SK-N-DZ (cell line): ENCODE measurements at places on chromosomes 11 and 22.

DNA sequence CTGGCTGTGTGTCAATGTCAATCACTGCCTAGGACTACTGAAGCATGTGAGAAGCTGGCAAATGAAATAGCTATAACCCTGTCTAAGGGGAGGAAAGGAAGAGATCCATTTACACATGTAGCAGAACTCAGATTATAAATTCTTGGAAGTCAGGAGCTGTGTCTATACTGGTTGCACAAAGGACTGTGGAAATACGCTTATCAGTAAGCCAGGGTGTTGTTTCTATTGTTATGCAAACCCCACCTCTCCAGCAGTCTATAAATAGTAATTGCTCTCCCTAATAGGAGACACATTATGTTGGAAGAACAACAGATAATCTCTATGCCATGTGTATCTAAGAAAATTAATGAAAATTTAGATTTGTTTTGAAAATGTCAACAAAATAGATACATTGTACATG lies 693.4 kb upstream of the CCDC90B start:
- DNase-seq: no peak

GRCh38 chr22:43953988-43954785 lies 1.1 kb upstream of the SAMM50 start:
- no peak for DNase-seq

DNA sequence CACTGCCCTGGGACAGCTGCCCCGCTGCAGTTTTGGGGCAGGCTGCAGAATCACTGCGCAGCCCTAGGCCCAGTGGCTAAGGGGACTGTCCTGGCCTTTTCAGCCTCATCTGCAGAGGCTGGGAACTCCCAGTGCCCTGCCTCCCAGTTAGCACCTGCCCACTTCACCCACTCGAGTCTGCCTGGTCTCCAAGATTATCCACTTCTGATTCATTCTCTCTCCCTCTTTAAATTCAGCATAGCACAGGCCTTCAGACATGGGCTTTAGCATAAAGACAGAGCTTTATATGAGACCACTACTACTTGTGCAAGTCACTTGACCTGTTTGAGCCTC lies 8.9 kb downstream of the DAGLA start:
- DNase-seq: no peak

- DNase-seq: no peak
These were observed 938.4 kb downstream of the BRD1 start for GRCh38 chr22:48889209-48889830.

GRCh38 chr11:44101098-44101497 lies 5.6 kb downstream of the EXT2 start:
- no peak for DNase-seq

DNA sequence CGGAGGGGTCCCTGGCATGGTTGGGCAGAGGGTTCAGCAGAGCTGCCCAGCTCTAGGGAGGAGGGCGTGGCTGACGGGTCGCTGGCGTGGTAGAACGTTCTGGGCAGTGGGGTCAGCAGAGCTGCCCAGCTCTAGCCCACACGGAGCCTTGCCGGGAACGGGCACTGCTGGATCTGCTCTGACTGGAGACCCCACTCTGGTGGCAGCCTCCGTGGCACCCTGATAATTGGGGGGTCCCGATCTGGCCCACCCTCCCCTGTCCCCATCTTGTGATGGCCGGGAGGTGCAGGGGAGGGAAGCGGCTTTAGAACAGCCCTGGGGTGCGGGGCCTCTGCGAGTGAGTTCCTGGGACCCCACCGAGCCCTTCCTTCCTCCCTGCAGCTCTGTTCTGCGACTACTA lies 21.9 kb downstream of the MUC5AC start:
- DNase-seq: no peak

- DNase-seq: no peak
These were observed 11.3 kb upstream of the P2RY2 start for GRCh38 chr11:73206801-73207200.

- DNase-seq: no peak
These were observed 199.3 kb upstream of the ISX start for GRCh38 chr22:34866495-34867131.

- no peak for DNase-seq
These were observed 486.5 kb downstream of the TBC1D22A start for GRCh38 chr22:47248925-47249324.

DNA sequence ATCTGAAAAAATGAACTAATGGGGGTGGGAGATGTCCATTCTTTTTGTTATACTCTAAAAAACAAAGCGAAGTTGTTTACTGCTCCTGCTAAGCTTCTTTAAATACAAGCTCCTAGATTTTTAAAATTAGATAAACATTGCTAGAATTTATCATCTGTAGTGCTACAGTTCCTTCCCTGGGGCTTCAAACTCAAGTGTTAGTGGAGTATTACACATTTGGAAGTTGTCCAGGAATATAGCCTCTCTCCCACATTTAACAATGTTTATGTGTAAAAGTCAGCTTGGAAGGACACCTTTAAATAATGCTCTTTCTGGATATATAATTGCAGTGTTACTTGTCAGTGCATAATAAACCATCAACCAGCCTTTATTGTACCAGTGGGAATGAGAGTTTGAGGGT lies 155.5 kb downstream of the SPON1 start:
- DNase-seq: no peak

- DNase-seq: no peak
These were observed 116.2 kb downstream of the ETS1 start for GRCh38 chr11:128471138-128471661.

DNA sequence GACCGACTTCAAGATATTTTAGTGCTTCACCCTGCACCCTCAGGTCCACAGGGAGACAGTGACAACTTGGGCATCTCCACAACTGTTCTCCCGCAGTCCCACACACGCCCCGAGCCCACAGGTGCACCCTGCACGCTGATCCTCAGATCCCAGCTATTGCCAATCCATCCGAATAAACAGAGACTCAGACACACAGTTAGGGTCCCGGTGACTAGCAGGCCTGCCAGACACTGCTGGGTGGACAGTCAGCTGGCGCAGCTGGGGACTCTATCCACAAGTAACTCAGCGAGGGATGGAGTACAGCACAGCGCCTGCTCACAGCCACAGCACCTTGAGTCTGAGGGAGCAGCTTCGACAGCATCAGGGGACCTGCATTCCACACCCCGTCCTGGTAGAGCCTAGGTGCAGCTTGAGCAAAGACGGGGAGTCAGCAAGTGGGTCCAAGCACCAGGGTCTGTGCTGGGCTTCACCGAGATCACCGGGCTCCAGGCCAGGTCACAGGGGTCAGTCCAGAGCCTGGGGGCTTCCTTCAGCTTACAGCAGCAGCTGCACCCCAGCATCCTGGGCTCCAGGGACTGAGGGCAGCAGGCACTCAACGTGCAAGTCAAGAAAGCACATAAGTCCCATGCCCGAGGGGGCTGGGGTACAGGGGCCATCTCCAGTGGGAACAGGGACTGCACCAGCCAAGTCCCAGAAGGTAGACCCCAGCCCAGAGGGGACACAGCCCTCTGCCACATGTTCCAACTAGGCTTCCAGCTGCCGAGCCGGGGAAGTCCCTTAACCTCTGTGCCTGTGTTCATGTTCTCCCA lies 7.6 kb downstream of the RPL3 start:
- peak; percentile 30 for DNase-seq

DNA sequence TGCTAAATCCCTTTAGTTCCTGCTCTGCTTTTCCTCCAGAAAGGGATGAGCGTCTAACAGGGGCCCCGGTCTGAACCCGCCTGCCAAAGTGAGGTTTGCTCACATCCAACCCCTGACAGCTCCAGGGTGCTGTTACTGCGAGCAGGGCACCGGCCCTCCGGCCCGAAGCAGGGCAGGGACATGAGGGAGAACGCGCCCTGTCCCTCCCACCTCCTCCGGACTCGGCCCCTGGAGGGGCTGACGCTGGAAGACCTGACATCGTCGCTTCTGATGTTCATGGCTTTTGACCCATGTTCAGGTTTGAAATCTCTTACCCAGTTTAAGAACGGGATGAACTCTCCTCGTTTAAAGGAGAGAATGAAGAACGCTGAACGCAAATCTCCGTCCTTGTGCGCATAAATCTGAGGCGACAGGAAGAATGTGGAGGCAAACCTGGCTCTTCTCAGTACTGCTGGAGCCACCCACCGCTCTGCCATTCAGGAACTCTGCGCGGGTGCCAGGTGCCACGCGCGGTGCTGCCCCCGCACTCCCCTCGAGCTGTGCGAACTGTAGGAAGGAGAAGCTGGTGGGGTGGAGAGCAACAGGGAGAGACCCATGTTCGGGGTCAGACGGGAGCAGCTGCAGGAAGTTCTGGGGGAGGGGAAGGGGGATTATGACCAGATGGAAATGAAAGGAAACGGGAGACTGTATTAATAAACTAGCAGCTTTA lies 826 bp upstream of the EEF1G start:
- DNase-seq: no peak

DNA sequence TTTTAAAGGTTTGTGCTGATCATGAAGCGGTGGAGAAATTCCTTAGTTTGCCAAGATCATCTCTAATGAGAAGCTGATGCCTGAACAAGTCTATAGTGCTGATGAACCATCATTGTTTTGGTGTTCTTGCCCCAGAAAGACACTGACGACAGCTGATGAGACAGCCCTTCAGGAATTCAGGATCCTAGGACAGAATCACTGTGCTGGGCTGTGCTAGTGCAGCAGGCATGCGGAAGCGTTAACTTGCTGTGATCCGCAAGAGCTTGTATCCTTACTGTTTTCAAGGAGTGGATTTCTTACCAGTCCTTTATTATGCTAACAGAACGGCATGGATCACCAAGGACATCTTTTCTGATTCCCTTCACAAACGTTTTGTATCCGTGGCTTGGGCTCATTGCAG lies 104.1 kb downstream of the TBC1D22A start:
- DNase-seq: no peak

DNA sequence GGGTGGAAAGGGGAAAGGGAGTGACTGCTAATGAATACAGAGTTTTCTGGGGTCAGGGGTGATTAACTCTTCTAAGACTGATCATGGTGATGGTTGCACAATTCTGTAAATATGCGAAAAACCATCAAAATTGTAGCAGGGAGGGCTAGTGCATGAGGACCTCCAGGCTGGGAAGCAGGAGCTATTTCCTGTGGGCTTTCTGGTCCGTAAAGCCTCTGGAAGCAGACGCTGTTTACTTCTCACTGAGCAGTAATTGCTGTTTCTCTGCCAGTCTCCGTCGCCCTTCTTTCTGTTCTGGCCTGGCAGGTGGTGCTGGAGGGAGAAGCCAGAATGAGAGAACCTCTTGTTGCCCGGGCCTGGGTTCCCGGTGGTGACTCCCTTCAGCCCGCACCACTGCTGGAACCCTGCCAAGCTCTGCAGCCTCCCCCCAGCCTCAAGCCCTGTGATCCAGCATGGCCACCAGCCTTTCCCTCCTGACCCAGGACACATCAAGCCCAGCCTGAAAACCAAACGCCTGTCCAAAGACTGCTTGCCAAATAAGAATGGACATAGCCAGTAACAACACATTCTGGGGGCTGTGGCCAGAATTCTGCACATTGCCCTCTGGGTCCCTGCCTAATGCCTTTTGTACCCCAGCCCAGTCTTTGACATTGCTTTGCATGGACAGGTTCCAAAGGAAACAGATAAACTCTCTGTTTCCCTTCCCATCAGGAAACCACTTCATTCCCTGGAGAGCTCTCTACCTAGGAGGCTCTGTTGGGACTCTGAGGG lies 201.0 kb upstream of the NAV2 start:
- DNase-seq: no peak

GRCh38 chr11:7696424-7696823 lies 9.9 kb downstream of the OVCH2 start:
- no peak for DNase-seq

- DNase-seq: no peak
These were observed 53.6 kb downstream of the NAV2 start for GRCh38 chr11:19766206-19766605.

DNA sequence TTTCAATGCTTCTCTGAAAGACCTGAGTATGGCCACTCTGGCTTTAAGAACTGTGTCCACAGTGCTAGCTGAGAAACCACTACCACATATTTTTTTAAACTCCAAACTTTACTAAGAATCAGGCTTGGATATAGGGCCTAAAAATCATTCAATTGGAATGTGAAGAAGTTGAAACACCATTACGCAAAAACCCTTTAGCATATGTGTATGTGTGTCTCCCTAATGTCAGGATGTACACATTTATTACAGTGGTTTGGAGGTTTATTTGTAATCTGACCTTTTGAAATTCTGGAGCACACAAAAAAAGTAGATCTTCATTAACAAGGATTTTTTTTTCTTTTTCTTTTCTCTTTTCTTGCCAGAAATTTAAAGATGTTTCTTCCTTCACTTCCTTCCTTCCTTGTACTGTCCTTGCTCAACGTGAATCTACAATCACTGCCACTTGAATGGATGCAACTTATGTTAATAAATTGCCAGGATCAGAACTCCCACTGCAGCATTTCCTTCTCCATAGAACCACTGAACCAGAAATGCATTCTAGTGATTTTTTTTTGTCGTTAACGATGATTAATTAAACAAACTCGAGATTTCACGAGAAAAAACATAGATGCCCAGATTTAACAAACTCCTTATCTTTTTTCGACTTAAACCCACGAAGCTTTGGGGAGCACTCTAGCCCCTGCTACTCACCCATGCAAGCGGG lies 3.1 kb upstream of the ADM start:
- DNase-seq: no peak

DNA sequence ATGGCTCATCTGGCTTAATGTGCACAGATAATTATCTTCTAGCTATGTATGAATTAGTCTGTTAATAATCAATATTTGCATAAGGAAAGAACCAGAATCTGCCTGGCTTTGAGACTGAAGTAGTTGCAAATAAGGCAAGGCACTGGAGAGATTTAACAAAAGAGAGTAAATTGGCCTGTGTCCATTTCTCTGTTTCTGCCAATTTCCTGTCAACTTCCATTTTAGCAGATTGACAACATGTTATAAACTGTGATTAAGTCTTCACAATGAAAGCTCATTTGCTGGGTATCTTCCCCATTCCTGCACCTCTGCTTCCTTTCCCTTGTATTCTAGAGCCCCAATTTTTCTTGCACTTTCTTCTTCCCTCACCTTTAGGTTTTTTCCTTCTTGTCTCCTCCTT lies 5.3 kb upstream of the TMEM123 start:
- no peak for DNase-seq
